Activated T-cell treated with anti-CD3 and anti-CD28 coated beads for 1 hour (primary cell): ENCODE measurements at places on chromosomes 6 and 20.

- no peak for DNase-seq
These were observed 69.2 kb upstream of the TXNDC5 start for GRCh38 chr6:7979831-7980230.

GRCh38 chr6:136334853-136335252 lies 45.2 kb upstream of the BCLAF1 start:
- DNase-seq: no peak

- DNase-seq: no peak
These were observed 40.4 kb upstream of the UTRN start for GRCh38 chr6:144244688-144245087.

DNA sequence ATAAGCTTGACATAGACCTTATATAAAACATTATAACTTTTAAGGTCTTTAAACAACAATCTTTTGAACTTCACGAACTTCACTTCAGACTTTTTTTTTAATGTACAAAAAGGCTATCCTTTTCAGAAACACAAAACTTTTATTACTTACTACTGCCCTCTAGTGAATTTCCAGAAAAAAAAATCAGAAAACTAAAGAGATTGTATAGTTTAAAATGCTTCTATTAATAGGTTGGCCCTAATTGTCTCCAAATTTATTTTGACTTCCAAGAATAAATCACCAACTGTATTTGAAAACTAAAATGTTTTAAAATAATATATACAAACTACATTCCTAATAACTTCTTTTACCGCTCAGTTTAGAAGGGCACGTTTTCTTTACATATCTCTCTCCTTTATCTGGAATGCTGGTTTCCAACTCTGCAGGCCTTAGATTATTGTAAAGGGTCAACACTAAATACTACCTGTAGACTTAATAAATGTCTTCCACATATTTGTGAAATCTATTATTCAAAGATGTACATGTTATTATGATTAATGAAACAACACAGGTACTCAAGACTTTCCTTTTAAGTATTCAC lies 66.8 kb downstream of the LMBRD1 start:
- no peak for DNase-seq

GRCh38 chr6:4936681-4937041 lies 67.2 kb downstream of the RPP40 start:
- no peak for DNase-seq

- no peak for DNase-seq
These were observed 637 bp downstream of the TFB1M start for GRCh38 chr6:155313602-155314091.

DNA sequence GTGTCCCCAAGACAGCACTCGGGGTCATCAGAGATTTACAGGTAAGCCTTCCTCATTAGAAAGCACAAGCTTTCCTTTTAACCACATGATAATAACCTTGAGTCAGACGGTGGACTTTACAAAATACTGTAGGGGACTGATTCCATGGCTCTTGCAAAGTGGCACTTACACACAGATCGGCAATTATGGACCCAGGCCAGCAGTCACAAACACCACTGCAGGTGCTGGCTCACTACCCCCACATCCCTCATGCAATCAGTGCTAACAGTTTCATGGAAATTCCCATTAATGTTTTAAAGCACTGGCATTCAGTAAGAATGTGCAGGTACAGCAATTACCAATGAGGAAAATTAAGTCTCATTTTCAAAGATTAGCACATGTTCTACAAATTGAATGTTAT lies 516.5 kb downstream of the PRKN start:
- DNase-seq: no peak

DNA sequence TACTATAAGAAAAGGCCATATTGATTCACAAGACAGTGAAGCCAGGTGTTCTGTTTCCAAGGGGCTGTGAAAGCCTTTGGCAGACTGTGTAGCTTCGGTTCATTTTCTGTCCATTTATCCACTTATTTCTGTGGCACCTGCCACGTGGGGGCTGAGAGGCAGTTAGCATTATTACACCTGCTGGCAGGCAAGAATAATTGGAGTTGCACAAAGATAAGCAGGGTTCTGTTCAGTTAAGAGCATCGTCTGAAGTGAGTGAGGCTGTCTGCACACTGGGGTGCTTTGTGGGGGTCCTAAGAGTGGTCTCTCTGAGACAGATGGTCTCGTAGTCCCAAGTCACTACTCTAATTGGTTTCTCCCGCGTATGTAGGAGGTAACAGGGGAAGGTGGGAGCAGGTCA lies 60.6 kb upstream of the CCN6 start:
- DNase-seq: no peak

GRCh38 chr6:68038815-68039408 lies 596.2 kb upstream of the ADGRB3 start:
- DNase-seq: no peak

GRCh38 chr20:19813846-19814640 lies 56.0 kb downstream of the RIN2 start:
- DNase-seq: no peak

GRCh38 chr20:32600681-32601237 lies 15.6 kb upstream of the NOL4L start:
- DNase-seq: no peak

GRCh38 chr6:22556266-22556665 lies 13.1 kb upstream of the HDGFL1 start:
- DNase-seq: no peak

DNA sequence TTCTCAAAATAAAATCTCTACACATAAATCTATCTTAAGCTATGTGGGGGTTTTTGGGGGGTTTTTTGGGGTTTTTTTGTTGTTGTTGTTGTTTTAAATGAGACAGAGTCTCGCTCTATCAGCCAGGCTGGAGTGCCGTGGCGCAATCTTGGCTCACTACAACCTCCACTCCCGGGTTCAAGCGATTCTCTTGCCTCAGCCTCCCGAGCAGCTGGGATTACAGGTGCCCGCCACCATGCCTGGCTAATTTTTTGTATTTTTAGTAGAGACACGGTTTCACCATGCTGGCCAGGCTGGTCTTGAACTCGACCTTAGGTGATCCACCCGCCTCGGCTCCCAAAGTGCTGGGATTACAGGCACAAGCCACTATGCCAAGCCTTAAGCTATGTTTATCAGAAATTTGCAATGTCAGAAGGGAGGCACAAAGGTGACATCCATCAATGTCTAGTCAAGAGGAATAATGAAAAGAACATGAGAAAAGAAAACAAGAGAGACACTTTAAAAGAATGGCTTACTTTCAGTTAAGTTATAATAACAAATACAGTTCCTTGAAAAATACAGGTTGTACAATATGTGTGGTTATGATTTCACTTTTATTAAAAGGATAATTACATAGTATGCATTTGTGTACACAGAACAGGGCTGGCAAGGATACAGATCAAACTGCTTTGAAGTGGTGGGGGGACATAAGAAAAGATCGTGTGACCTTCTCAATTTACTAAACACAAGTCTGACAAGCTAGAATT lies 28.6 kb downstream of the SLC23A2 start:
- DNase-seq: no peak

GRCh38 chr6:19159561-19159960 lies 677.6 kb upstream of the ID4 start:
- DNase-seq: no peak

GRCh38 chr20:38806855-38807655 lies 1.6 kb downstream of the PPP1R16B start:
- peak; percentile 13 for DNase-seq

DNA sequence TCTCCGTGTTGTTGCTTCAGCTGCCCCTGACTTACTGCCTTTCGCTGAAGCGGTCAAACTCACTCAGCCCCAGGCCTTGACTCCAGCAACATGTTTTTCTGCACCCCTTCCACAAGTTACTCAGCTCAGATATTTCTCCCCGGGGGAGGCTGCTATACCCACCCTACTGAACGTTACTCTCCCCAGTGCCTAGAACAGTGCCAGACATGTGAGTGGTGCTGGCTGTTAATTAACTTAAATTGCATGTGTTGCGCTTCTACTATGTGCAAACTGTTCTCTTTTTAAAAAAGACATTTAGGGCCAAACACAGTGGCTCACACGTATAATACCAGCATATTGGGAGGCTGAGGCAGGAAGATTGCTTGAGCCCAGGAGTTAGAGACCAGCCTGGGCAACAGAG lies 41.2 kb upstream of the DOK5 start:
- DNase-seq: no peak

- peak; percentile 70 for DNase-seq
These were observed at the start of gene SRXN1 for GRCh38 chr20:653110-653589. Gene SRXN1, minus strand, starts transcription at chr20:653200. Its CDS starts 15 bp downstream, at chr20:653185.

DNA sequence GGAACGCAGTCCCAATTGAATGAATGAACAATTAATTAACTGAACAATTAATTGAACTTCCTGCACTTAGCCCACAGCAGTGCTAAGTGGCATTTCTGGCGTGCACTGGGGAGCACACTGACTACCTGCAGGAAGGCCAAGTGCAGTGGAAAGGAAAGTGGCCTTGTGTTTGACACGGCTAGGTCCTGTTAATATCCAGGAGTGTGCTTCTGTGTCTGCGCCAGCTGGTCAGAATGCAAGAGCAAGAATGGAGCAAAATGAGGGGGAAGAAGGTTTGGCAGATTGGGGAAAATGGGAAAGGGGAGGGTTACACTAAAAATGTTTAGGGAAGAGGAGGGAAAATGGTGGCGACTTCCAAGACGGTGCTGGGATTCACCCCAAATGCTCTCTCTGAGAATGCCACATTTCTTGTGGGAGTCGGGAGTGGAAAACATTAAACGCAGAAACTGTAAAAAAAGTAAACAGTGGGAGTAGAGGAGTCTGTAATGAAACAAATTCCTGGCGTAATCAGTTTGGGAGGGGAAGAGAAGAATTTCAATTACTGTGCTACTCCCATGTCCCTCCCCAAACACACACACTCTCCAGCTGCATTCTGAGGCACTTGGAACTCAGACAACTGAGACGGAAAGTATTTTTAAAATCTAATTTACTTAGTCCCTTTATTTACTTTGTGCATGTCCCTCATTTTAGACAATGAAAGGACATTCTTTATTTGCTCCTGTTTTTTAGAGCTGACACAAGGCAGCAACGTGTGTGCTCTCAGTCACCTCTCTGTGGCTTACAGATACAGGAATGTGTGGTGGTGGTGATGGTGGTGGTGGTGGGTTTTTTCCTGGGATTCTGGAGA lies 64.1 kb downstream of the CLIC5 start:
- DNase-seq: no peak

GRCh38 chr6:136846046-136846445 lies 23.7 kb downstream of the PEX7 start:
- peak; percentile 2 for DNase-seq

GRCh38 chr20:63956664-63957003 lies 418 bp upstream of the UCKL1 start:
- no peak for DNase-seq

DNA sequence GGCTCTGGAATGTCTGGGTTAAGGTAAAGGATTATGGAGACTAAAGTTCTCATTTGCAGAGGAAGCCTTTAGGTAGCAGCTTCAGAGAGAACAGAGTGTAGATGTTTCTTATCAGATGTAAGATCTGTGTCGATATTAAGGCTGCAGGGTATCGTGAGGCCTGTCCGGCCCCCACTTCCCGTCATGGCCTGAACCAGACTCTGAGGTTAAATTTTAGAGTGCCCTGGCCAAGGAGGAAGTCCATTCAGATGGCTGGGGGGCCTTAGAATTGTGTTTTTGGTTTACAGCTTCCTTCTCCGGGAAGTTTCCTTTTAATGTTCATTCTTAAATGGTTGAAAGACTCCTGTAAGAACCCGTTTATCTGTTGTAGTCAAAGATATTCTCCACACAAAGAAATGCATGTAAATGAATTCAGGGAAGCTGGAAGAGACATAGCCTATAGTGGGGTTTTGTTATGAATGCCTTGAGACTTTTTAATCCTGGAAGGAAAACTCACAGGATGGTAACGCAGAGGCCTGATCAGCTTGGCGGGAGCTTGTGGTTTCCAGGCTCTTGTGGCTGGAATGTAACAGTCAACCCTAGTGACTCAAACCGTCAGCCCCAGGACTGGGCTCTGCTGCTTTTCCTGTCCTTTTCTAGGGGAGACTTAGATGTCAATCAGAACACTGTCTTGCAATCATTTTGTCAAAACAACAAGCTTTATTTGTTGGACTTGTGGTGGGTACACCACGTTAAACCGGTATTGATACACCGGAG lies 34.7 kb downstream of the KIF25 start:
- no peak for DNase-seq

DNA sequence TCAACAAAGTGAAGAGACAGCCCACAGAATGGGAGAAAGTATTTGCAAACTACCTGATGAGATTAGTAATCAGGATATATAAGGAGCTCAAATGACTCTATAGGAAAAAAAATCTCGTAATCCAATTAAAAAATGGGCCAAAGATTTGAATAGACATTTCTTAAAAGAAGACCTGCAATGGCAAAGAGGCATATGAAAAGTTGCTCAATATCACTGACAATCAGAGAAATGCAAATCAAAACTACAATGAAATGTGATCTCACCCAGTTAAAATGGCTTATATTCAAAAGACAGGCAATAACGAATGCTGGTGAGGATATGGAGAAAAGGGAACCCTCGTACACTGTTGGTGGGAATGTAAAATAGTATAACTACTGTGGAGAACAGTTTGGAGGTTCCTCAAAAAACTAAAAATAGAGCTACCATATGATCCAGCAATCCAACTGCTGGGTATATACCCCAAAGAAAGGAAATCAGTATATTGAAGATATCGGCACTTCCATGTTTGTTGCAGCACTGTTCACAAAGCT lies 65.0 kb downstream of the TOX2 start:
- DNase-seq: no peak

DNA sequence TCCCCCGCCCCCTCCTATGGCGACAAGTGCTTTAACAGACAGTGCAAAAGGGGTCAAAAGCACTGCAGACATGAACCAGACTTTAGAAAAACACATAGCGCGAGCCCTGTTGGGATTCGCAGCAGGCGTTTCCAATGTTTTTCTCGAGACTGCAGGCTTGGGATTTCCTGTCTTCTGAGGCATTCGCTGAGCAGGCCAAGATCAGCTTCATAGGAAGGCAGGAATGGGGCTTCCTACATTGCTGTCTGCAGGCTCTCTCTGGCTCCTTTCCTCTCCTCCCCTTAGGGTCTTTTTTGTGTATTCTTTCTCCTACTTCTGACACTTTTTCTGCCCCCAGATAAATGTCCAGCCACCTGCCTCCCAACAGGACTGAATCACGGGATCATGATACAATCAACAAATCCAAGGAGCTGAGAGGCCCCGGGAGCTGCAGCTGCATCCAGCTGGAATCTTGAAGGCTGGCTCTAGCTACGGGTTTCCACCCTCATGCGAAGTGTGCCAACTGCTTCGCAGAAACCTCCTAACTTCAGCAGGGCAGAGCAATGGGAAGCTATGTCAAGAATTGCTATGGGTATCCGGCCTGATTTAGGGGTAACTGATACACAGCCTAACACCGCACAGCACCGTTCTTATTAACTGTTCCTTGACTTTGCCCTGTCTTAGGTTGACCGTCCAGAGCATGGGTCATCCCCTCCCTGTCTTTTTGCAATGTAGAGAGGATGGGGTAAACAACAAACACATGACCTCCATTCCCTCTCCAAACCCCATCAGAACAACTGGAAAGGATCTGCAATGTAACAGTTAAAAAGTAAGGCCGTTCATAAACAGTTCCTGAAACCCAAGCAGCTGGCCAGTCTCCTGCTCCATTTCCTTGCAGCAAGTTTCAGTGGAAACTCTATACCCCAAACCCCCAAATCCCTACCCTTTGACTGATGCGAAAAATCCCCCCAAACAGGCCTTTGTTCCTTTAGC lies 31.5 kb downstream of the SNX5 start:
- no peak for DNase-seq

GRCh38 chr6:84601366-84601765 lies 163.0 kb downstream of the TBX18 start:
- DNase-seq: no peak
